CD4-positive, CD25-positive, alpha-beta regulatory T cell (primary cell): ENCODE measurements at places on chromosomes 16 and 17. TPM values are rescaled to one million over a fixed set of nuclear protein-coding genes. Genes with fewer than 3 reads are reported as not detected.
A peak's percentile ranks its signal among the peaks of the same experiment; 100 is the strongest.

DNA sequence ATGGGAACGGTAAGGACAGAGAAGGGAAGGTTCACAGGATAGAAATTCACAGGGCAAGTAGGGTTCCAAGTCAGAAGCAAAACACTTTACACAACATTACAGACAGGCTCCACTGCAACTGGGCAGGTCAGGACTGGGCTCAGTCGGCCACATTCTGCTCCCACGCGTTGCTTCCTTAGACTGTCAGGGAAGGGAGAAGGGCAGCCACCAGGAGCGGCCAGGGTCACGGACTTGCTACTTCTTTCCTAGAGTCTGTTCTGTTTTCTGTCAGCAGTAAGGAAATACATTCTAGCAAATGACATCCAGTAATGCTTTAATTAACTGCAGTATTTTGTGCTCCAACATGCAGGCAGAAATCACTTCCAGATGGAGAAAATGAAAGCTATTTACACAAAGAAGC, 160.3 kb upstream of the RPH3AL start:
- H3K27ac ChIP-seq, result no peak overlapping the region
- no peaks in the 10 kb centered on the region for H3K27me3 ChIP-seq
- H3K4me3 ChIP-seq, result no peak overlapping the region
- no peak for DNase-seq
- no peaks in the 10 kb centered on the region for H3K4me1 ChIP-seq
- no peaks in the 10 kb centered on the region for H3K36me3 ChIP-seq

GRCh38 chr16:3520841-3521240, 20.0 kb downstream of the CLUAP1 start:
- H3K27ac ChIP-seq, result peak overlapping the region; percentile 1
- DNase-seq, result no peak
- no peaks in the 10 kb centered on the region for H3K27me3 ChIP-seq
- no peaks in the 10 kb centered on the region for H3K4me1 ChIP-seq

DNA sequence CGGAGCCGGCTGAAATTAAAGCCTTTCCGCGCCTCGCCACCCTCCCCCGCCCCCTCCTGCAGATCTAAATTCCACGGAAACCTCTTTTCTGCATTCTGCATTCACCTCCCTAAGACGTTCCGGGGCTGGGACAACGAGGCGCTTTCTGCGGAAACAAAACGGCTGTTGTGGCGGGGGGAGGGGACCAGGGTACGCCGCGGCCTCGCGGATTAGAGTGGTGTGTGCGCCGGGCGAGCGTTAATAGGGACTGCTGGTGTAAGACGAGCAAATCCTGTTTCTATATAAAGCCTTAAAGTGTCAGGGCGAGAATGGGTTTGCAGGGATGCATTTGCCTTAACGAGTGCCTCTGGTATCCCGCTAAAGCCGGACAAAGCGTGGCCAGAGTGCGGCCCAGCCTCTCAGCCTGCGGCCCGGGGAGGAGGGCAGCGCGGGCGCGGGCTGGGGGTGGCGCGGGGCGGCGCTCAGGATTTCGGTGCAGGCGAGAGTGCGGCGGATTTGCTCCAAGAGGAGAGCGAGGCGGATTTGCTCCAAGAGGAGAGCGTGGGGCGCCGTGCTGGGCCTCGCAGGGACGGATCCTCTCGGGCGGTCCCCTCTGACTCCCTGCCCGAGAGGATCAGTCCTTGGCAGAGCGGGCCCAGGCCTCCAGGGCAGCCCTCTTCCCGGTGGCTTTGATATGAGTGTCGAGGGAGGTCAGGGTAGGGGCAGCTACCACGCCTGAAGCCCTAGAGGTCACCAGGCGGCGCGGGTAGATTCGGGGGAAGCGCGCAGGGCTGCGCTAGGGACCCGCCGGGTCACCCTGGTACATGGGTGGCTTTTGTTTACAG, 5.1 kb downstream of the BAHCC1 start:
- H3K4me3 ChIP-seq, result no peak overlapping the region
- peaks cover 18% of the 10 kb centered on the region for H3K27me3 ChIP-seq
- DNase-seq, result no peak
- no peak overlapping the region for H3K27ac ChIP-seq

The GLIS2 gene
- not detected for total RNA-seq

The NEUROD2 gene
- not detected for total RNA-seq

- no peaks in the 10 kb centered on the region for H3K36me3 ChIP-seq
- DNase-seq, result no peak
- H3K4me1 ChIP-seq, result no peaks in the 10 kb centered on the region
Observed at GRCh38 chr17:9788601-9789000, 2.8 kb downstream of the DHRS7C start.

The IGSF6 gene
- total RNA-seq, result 0.25 TPM

DNA sequence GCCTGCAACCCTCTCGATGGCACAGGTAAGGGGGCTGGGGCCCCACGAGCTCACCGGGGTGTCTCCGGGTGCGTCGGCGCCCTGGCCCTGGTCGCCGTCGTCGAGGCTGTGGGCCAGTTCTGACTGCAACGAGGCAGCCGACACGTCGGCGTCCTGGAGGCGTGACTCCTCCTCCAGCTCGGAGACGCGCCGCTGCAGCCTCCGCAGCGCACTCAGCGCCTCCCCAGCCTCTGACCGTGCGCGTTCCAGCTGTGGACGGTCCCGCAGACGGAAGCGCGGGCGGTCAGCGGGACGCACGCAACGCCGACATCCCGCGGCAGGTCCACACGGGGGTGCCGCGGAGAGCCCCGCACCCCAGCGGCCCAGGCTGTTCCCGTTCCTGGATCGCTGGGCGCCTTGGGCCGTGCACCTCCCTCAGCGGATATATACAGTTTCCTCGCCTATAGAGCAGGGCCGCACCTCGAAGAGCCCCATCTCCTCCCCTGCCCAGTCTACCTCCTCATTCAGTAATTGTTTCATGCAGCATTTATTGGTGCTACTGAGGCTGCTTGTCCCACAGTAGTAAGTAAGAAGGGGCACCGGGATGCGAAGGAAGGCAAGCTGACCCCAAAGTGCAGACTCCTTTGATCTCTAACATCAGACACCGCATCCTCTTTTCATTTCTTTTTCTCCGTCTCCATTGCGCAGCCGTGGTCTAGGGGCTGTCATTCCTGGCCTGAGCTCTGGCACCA, 5.8 kb downstream of the THOC6 start:
- H3K36me3 ChIP-seq, result peaks cover 11% of the 10 kb centered on the region
- peaks cover 26% of the 10 kb centered on the region for H3K4me1 ChIP-seq
- peak overlapping the region; percentile 19 for H3K4me3 ChIP-seq

GRCh38 chr17:296379-296778, 56.2 kb downstream of the RPH3AL start:
- no peaks in the 10 kb centered on the region for H3K27me3 ChIP-seq
- H3K27ac ChIP-seq, result no peak overlapping the region
- no peaks in the 10 kb centered on the region for H3K36me3 ChIP-seq
- no peaks in the 10 kb centered on the region for H3K4me1 ChIP-seq

GRCh38 chr17:33057564-33057963, 65.9 kb downstream of the SPACA3 start:
- H3K27ac ChIP-seq, result no peak overlapping the region
- H3K27me3 ChIP-seq, result no peaks in the 10 kb centered on the region
- no peaks in the 10 kb centered on the region for H3K36me3 ChIP-seq
- no peak for DNase-seq
- no peak overlapping the region for H3K4me3 ChIP-seq
- no peaks in the 10 kb centered on the region for H3K4me1 ChIP-seq

DNA sequence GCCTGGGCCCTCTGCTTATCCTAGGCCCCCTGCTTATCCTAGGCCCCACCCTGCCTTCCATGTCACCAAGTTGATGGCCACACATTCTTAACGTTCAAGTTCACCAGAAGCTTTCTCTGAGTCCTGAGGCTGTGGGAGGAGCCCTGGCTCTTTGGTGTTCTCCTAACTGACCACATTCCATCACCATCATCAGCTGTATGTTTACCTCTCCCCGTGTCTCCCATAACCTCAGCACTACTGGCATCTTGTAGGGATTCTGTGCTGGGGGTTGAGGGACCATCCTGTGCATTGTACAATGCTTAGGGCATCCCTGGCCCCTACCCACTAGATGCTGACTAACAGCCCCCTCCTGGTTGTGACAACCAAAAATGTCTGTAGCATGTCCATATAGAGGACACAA, 99.3 kb downstream of the NDE1 start:
- DNase-seq, result no peak
- no peaks in the 10 kb centered on the region for H3K36me3 ChIP-seq
- no peak overlapping the region for H3K4me3 ChIP-seq
- H3K27me3 ChIP-seq, result no peaks in the 10 kb centered on the region
- no peaks in the 10 kb centered on the region for H3K4me1 ChIP-seq
- H3K27ac ChIP-seq, result no peak overlapping the region

DNA sequence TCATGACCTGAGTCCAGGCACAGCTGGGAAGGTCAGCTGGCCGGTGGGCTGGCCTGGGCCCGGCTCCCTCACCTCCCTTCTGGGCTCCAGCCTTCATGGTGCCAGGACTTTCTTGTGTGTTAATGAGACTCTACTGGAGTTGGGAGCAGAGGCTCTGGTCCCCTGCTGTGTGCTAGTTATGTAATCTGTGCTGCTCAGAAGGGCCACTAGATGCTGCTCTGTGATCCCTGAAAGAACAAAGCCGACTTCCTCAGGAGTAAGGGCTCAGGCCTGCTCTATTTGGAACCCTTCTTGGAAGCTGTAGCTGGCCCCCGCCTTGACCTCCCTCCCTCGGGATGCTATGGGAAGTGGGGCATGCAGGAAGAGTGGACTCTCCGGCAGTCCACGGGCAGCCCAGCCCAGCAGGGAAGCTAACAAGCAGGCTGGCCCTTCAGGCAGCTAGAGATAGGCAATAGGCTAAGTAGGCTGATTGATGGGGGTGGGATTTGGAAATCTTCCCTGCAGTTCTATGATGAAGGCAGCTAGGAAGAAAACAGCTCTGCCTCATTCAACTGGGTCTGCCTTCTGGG, 3.3 kb upstream of the CDK5R1 start:
- no peaks in the 10 kb centered on the region for H3K27me3 ChIP-seq
- no peak for DNase-seq
- no peak overlapping the region for H3K4me3 ChIP-seq
- H3K4me1 ChIP-seq, result peaks cover 24% of the 10 kb centered on the region
- H3K27ac ChIP-seq, result peak overlapping the region; percentile 57

DNA sequence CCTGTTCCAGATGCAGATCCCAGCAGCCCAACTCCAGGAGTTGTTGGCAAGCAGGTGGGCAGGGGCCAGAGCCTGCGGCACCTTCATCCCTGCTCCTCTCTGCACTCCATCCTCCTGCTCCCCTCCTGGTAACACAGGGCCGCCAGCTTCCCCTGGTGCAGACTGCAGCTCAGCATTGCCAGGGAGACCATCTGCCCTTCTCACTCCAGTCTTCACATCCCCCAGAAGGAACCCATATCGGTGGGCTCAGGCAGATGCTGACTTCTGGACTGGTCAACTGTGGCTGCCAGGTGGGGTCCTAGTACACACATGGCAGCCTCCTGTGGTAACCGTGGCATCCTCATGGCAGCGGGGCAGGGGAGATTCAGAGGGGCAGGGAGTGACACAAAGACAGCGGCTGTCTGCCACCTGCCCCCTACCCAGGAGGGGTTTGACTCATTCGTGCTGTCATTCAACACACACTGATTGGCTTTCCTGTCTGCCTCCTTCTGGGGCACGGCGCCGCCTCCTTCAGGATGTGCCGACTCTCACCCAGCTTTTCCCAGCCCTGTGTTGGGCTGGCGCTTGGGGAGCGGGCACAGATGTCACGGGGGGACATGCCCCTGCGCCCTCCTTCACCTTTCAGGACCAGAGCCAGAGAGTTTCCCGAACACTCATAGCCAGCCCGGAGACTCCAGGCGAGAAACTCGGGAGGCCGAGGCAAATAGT, 120.9 kb downstream of the CMIP start:
- no peaks in the 10 kb centered on the region for H3K27me3 ChIP-seq
- no peak overlapping the region for H3K4me3 ChIP-seq
- H3K27ac ChIP-seq, result no peak overlapping the region
- no peak for DNase-seq

The PTGES3L gene
- 1.5 TPM for total RNA-seq

DNA sequence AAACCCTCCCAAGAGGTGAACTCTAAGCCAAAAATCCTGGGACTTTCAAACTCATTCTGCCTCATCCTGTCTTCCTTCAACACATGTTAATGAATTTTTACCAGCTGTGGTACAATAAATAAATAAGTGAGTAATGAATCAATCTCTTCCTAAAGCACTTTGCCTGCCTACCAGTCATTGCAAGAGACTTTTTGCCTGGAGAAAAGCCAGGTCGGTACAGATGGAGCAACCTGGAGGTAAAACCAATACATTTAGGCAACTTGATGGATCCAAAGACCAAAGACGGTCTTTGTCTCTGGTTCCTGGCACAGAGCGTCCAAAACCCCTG, 324.2 kb downstream of the PMP22 start:
- no peak overlapping the region for H3K27ac ChIP-seq
- H3K4me3 ChIP-seq, result no peak overlapping the region
- H3K4me1 ChIP-seq, result no peaks in the 10 kb centered on the region
- peaks cover 6% of the 10 kb centered on the region for H3K27me3 ChIP-seq
- no peaks in the 10 kb centered on the region for H3K36me3 ChIP-seq

The GDPD3 gene
- 26.7 TPM for total RNA-seq

The SMIM5 gene
- total RNA-seq, result 1.6 TPM

GRCh38 chr16:324451-325334, 27.8 kb downstream of the AXIN1 start:
- DNase-seq, result peak; percentile 70
- peak overlapping the region; percentile 85 for H3K27ac ChIP-seq
- H3K36me3 ChIP-seq, result no peaks in the 10 kb centered on the region
- H3K27me3 ChIP-seq, result no peaks in the 10 kb centered on the region

The EFNB3 gene
- total RNA-seq, result not detected

GRCh38 chr16:58614212-58614611, 15.4 kb downstream of the CNOT1 start:
- H3K4me3 ChIP-seq, result no peak overlapping the region
- H3K36me3 ChIP-seq, result peaks cover 21% of the 10 kb centered on the region
- peaks cover 11% of the 10 kb centered on the region for H3K4me1 ChIP-seq
- DNase-seq, result no peak
- H3K27me3 ChIP-seq, result no peaks in the 10 kb centered on the region
- H3K27ac ChIP-seq, result no peak overlapping the region

The CSH2 gene
- total RNA-seq, result 3.8 TPM

GRCh38 chr17:31068291-31068690, 26.5 kb upstream of the NF1 start:
- no peak overlapping the region for H3K4me3 ChIP-seq
- H3K36me3 ChIP-seq, result no peaks in the 10 kb centered on the region
- no peaks in the 10 kb centered on the region for H3K27me3 ChIP-seq

GRCh38 chr16:12145918-12146317, 169.4 kb downstream of the SNX29 start:
- no peaks in the 10 kb centered on the region for H3K27me3 ChIP-seq
- peaks cover 6% of the 10 kb centered on the region for H3K36me3 ChIP-seq

- no peak overlapping the region for H3K27ac ChIP-seq
- H3K36me3 ChIP-seq, result no peaks in the 10 kb centered on the region
- no peak overlapping the region for H3K4me3 ChIP-seq
- no peaks in the 10 kb centered on the region for H3K4me1 ChIP-seq
Observed at GRCh38 chr16:86971251-86971650, 345.9 kb downstream of the C16orf95 start.

DNA sequence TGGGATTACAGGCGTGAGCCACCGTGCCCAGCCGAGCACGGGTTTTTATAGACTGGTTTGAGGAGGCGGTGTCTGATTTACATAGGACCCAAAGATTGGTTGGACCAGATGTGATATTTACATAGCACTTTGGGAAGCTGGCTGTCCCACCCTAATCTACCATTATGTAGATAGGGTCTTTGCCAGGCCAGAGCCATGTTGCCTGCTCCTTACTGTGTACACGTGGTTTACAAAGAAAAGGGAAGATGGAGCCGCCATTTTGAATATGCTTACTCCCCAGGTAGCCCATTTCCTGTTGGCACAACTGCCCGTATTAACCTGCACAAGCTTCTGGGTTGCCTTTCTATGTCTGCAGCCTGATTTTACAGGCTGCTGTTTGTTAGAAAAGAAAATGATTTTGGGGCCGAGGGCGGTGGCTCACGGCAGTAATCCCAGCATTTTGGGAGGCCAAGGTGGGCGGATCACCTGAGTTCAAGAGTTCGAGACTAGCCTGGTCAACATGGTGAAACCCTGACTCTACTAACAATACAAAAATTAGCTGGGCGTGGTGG, 89.9 kb upstream of the EEF2KMT start:
- no peaks in the 10 kb centered on the region for H3K27me3 ChIP-seq
- no peaks in the 10 kb centered on the region for H3K4me1 ChIP-seq
- H3K27ac ChIP-seq, result no peak overlapping the region
- no peak for DNase-seq
- H3K36me3 ChIP-seq, result no peaks in the 10 kb centered on the region
